ENCODE measurements at places on chromosomes 6 and 20.

- no peak for DNase-seq
Measured at GRCh38 chr20:1287787-1288569, 21.9 kb downstream of the SNPH start.

DNA sequence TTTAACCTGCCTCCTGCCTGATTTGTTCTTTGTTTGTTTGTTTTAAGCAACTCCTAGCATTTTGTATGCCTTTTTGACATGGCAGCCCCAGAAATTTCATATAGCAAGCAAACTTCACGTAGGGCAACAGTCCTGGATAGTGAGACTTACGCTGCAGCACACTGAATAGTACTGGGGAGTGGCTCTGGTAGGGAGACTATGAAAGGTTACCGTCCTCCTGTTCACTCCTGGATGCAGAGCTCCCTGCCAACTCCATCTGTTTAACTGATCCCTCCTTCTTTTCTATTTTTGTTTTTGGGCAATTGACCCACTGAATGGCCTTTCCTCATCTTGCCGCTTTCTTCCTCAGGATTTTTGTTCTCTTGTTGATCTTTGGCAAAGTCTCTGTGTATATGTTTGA is 44.5 kb upstream of the BMP6 start:
- no peak for DNase-seq

DNA sequence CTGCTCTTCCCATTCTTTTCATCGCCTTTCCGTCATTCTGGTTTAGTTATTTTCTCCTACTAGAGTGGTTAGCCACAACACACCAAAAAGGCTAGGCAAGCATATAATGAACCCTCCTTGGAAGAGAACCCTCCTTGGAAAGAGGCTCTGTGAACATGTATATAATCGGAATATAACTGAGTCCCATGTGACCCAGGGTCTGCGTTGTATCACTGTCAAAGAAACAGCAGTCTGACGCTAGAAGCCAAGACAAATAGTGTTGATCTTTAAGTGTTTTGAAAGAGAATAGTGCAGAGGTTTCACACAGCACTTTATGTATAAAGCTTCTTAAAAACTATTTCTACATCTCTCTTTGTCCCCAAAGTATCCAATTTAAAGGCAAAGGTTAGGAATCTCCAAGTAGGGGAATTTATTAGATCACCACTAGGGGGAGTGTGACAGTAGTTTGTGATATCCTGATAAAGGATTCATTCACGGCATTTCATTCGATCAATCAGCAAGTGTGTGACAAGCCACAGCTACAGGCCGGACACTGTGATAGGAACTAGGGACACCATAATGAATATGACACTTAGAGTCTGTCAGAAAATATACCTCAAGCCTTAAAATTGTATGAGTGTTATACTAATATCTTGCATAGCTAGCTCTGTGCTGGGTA is 395.3 kb downstream of the CD109 start:
- no peak for DNase-seq

- DNase-seq = no peak
Measured at GRCh38 chr6:13026557-13026956, 301.8 kb downstream of the TBC1D7 start.

GRCh38 chr20:45911486-45912343 is at the start of gene PLTP:
TSS of gene PLTP (minus strand) at chr20:45912155. CDS start at chr20:45911452, 703 bp downstream.
- peak; percentile 32 for DNase-seq

DNA sequence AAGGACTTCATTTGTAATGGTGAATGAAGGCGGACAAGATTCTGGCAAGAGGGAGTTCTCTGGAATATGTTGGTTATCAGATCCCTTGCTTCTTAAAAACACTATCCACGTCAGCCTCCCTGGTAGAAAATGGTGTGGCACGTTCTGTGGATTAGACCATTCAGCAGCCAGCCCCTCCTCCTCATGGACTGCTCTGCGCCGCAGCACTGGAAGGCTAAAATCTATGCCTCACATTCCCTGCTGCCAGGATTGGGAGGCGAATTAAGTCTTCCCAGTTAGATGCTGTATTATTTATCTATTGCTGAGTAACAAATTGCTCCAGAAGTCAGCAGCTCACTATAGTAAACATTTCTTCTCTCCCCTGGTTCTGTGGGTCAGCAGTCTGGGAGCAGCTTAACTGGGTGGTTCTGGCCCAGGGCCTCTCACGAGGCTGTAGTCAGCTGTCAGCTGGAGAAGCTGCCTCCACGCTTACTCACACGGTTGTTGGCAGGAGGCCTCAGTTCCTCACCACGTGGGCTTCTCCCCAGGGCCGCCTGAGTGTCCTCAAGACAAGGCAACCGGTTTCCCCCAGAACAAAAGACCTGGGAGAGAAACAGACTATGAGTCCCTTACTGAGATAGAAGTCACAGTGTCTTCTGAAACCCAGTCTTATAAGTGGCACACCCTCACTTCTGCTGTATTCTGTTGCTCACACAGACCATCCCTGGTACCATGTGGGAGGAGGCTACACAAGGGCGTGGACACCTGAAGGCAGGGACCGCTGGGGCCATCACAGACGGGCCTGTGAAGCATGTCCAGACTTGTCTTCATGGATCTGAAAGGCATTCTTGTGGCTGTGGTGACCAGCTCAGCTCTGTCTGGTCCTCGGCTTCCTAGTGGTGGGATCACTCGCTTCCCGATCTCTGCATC is 101.0 kb downstream of the NRN1 start:
- no peak for DNase-seq

GRCh38 chr6:33419580-33420490 is at the start of gene SYNGAP1:
TSS of gene SYNGAP1 (plus strand) at chr6:33420065. CDS start at chr6:33420265, 200 bp downstream.
- DNase-seq = peak; percentile 55

DNA sequence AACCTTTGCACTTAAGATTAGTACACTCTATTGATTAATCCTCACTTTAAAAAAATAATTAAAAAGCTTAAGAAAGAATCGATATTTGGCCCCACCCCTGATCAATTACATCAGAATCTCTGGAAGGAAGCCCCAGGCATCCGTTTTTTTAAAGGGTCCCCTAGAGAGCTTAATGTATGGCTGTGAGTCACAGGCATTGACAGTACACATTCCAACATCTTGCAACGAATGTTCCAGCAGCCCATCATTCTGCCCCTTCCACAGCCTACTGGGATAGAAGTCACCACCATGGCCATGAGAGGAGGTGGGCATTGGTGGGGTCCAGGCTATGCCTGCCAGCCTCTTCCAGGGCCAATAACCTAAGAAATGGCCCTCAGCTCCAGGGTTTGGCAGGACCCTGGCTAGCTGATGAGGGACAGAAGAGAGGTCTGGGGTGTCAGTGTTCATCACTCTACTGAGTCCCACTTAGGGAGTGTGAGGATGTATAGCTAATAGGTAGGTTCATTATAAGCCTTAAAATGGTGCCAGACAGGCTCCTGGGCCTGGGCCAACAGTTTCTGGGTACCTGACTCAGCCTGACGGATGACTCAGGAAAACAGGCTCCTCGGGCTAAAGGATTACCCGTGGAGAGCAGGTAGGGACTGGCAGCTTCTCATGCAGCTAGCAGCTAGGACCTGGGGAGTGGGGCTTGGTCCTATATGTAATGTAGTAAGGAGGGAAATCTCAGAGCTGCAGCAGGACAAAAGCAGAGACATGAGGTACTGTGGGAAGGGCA is 40.4 kb downstream of the MDGA1 start:
- no peak for DNase-seq

GRCh38 chr6:95128947-95129346 is 448.4 kb upstream of the MANEA start:
- no peak for DNase-seq

GRCh38 chr6:121726596-121726995 is 291.1 kb downstream of the GJA1 start:
- DNase-seq = no peak

DNA sequence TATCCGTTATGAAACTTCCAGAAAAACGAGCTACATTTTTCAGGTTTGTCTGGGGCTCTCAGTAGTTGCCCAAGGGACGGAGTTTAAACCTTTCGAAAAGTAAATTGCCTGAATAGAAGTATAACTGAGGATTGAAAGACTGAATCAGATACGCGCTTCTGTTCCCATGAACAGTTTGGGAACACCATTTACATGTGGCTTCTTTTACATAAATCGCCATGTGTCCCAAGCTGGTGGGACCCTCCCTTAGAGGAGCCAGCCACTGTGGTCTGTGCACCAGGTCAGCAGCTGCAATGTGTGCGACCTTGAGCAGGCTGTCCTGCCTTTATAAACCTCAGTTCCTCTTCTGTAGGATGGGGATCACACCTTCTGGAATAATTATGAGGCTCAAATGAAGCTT is 11.0 kb downstream of the ENTPD6 start:
- DNase-seq = no peak

GRCh38 chr20:44398335-44398734 is 42.8 kb downstream of the HNF4A start:
- no peak for DNase-seq

DNA sequence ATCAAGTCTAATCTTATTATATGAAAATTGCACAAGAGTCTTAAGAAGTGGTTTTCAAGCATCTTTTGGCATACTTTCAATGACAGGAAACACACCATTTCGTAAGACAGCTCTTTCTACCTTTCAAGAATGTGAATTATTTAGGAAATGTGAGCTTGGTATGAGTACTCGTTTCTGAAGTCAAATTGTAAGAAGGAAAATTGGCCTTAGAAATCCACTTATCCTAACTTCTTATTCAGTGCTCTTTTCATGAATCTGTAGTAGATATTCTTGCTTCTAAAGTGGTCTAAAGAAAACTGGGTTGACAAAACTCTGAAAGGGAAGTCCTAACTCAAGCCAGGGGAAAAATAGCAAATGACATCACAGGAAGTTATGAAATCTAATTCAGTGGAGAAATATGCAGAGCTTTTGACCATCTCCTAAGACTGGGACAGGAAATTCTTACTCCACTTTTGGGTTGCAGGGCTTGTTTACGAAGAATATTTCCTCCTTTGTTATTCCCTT is 38.5 kb upstream of the OGFRL1 start:
- no peak for DNase-seq

DNA sequence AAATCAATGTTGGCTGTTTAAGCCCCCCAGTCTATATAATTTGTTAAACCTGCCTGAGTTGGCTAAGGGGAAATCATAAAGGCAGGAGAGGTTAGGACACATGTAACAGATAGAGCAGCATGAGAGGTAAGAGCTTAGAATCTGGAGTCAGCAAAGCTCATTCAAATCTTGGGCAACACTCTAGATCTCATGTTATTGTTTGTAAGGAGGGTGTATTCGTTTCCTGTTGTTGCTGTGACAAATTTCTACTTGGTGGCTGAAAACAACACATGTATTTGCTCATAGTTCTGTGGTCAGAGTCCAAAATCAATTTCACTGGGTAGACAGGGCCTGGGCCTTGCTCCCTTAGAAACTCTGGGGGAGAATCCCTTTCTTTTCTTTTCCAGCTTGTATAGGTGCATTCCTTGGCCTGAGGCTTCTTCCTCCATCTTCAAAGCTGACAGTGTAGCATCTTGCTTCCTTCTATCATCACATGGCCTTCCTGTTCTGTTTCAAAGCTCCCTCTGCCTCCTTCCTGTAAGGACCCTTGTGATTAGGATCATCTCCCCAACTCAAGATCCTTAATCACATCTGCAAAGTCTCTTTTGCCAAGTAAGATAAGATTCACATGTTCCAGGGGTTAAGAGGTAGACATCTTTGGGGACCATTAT is 4.4 kb downstream of the LY86 start:
- no peak for DNase-seq

DNA sequence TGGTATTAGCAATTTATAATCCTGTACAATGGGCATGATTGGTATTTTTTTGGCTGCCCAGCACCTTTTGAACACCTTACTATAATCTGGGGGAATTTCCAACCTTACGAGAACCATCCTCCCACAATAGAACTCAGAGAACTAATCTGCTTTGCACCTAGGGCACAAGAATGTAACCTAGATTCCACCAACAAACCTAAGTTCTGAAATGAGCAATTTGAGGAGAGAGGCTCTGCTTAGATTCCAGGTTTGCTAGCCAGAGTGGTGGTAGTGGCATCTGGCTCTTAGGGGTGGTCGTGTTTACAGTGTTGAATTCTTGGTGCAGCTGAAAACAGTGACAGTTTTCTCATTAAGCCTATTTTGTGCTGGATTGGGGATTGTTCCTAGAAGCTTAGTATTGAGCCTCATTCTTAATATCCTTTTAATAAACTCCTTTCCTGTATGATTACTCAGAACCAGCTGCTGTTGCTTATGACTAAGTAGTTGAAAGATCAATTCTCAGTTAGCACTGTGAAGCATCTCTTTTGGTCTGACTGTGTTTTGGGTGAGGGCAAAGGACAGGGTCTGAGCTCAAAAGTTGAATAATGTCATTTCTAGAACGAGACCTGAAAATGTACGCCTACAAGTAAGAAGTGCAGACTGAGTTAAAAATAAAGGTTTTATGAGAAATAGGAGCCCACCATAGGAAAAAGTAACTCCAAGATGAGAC is 385.6 kb downstream of the CDKAL1 start:
- DNase-seq = no peak

GRCh38 chr6:110317189-110317588 is 41.0 kb downstream of the METTL24 start:
- DNase-seq = no peak

DNA sequence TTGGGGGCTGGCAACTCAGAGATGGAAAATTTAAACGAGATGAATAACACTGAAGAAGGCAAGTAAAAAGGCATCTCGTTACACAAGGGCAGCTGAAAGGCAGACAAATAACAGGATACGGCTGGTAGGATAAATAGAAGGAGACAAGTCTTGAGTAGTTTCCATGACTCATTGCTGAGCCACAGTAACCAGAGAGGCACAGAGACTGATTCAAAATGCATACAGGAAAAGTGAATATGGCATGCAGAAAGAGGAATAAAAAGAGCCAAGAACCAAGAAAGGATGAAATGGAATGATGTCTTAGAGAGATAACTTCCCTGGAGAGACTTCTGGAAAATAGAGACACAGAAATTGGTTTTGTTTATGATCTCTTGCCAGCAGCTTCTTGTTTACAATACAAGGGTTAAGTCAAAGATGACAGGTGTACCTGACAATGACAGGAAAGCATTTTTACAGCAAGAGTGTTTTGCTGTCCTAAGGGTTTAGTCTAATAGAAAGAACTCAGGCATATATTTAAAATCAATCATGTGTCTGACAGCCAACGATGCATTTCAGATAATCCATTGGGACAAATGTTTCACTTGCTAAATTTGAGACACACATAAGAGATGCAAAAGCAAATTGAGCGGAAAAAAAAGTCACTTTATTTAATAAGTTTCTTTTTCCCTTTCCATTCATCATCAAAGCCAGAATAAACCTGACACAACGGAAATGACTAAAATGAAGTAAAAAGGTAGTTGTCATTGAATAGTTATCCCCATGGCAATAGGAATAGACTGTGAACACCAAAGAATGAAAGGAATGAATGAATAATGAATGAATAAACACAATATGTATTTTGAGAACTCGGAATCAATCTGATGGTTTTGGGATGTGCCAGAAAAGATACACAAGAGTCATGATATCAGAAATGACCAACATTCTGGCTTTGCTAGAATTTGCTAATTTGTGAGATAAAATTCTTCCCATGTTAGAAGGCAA is 68.0 kb upstream of the KCNQ5 start:
- no peak for DNase-seq
